ENCODE measurements at places on chromosomes 13 and 19. TPM values are rescaled to one million over a fixed set of nuclear protein-coding genes. Genes with fewer than 3 reads are reported as not detected.

Gene ZNF564
- 39.5 TPM for total RNA-seq

DNA sequence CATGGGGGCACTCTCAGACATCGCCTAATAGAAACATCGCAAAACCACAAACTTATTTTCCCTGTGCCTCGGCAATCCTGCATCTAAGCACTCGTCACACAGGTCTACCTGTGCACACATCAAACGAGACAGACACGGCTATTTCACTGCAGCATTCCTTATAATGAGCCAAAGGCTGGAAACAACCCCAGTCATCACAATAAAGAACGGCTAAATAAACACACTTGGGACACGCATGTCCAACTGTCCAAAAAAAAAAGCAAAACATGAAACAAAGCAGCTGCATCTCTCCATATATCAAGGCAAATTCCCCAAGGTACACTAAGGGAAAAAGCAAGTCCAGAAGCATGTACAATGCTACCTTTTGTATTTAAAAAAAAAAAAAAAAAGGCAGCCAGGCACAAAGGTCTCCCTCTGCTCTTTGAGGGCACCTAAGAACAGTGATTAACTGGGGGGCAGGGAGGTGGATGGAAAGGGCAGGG, 27.2 kb upstream of the CCNP start:
- no peak for DNase-seq
- H3K4me3 ChIP-seq, result no peak overlapping the region
- H3K4me1 ChIP-seq, result no peaks in the 10 kb centered on the region
- H3K36me3 ChIP-seq, result peaks cover 75% of the 10 kb centered on the region

Gene ZNF208
- total RNA-seq, result not detected

Gene FCER2
- 1.5 TPM for total RNA-seq

Gene SERP2
- 1.0 TPM for total RNA-seq

Gene OR7A5
- not detected for total RNA-seq

Gene ELAVL3
- not detected for total RNA-seq

GRCh38 chr19:44190020-44190419, 22.3 kb upstream of the ZNF227 start:
- DNase-seq, result no peak
- H3K27ac ChIP-seq, result no peak overlapping the region
- H3K4me3 ChIP-seq, result no peak overlapping the region
- H3K4me1 ChIP-seq, result no peaks in the 10 kb centered on the region

DNA sequence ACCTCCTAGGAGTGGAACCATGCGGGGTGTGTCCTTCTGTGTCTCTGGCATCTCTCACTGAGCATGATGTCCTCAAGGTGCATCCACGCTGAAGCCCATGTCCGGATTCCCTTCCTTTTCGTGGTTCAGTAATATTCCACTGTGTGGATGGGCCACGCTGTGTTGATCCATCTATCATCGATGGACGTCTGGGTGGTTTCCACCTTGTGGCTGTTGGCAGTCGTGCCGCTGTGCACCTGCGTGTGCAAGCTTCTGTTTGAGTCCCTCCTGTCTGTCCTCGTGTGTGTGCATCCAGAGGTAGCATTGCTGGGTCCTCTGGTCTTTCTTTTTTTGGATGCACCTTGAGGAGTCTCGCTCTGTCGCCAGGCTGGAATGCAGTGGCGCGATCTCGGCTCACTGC, 11.2 kb upstream of the GNA15 start:
- no peak for DNase-seq
- no peaks in the 10 kb centered on the region for H3K4me1 ChIP-seq
- H3K27ac ChIP-seq, result no peak overlapping the region
- H3K36me3 ChIP-seq, result peaks cover 6% of the 10 kb centered on the region

Gene ZNF793
- total RNA-seq, result 19.3 TPM

DNA sequence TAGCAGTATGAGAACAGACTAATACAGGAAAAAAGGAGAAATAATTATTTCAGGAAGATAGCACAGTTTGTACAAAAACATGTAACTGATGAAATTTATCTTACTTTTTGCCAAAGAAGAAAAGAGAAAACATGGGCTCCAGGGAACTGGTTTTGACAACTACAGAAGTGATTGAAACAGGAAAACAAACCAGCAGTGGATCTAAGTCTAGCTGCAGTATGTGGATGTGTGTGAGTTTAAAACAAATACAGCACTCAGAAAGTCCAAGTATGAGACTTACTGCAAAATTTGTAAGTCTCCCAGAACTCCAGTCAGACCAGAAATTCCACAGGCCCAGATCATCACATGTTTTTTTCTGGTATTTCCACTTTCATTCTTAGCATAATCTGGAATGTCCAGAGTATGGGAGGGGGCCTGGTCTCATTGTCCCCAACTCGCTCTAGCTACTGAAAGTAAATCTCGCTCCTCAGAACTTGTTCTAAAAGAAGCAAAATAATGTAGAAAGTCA, 259.5 kb downstream of the NHLRC3 start:
- H3K27ac ChIP-seq, result no peak overlapping the region
- H3K27me3 ChIP-seq, result no peaks in the 10 kb centered on the region
- no peaks in the 10 kb centered on the region for H3K36me3 ChIP-seq
- no peak overlapping the region for H3K4me3 ChIP-seq

DNA sequence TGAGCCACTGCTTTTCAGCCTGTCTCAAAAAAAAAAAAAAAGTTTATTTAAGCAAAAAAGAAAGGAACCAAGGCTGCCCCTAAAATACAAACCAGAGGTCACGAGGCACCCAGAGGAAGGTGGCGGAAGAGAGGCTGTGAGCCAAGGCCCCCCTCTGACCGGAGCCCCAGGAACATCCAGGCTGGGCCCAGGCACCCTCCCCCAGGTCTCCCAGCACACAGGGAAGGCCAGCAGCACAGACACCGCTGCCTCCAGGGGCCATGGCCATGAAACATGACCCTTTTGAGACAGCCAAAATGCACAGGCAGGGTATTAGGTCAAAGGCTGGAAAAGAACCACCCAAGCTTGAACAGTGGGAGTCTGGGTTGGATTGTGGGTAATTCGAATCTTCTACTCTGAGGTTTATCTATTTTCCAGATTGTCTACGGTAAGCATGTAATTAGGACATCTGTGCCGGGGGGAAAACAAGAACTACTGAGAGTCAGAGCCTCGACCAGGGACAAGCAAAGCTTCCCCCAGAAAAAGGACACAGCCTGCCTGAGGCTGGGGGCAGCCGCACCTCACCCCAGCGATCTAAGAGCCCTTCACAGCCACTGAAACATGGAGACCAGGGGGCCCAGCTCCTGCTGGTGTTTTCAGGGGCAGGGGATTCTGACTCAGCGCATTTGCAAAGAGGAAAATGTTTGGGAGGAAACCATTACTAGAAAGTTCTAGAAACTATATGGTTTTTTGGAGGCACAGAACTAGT, 8.4 kb downstream of the PEX11G start:
- H3K27ac ChIP-seq, result no peak overlapping the region
- H3K27me3 ChIP-seq, result no peaks in the 10 kb centered on the region
- no peak for DNase-seq
- H3K36me3 ChIP-seq, result no peaks in the 10 kb centered on the region
- H3K4me3 ChIP-seq, result no peak overlapping the region

GRCh38 chr19:51122112-51122981, 2.4 kb upstream of the SIGLEC9 start:
- H3K36me3 ChIP-seq, result no peaks in the 10 kb centered on the region
- no peak overlapping the region for H3K4me3 ChIP-seq
- H3K27ac ChIP-seq, result peak overlapping the region; percentile 81
- peaks cover 43% of the 10 kb centered on the region for H3K27me3 ChIP-seq
- H3K4me1 ChIP-seq, result peaks cover 7% of the 10 kb centered on the region
- DNase-seq, result no peak

DNA sequence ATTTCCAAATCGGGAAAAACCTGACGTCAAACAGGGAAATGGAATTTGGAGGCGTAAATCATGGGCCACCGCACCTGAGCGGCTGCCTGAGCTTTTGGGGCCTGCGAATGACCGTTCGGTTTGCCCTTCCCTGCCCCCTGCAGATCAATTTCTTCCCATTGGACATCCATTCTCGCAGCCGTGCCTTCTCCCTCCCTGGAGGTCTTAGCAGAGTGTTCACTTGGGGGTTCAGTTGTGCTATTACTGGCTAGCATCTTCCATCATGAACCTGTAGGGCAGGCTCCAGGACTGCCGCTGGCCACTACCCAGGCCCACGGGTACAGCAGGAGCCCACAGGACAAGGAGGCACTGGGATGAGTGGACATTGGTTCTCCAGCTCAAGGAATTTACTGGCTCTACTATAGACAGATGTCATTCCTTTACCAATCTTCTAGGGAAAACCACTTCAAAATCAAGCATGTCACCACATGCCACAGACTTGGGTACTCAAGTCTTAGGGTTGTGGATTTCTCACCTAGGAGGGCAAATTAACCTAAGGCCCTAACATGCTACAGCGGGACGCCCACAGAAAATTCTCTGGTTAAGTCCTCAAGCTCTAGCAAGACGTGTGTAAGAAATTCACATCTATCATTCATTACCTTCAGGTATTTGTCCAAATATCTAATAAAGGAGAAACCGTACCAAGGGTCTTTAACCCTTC, 75.5 kb downstream of the COL4A1 start:
- no peak for DNase-seq
- no peak overlapping the region for H3K27ac ChIP-seq
- H3K4me1 ChIP-seq, result peaks cover under 1% of the 10 kb centered on the region

Gene NRTN
- not detected for total RNA-seq

DNA sequence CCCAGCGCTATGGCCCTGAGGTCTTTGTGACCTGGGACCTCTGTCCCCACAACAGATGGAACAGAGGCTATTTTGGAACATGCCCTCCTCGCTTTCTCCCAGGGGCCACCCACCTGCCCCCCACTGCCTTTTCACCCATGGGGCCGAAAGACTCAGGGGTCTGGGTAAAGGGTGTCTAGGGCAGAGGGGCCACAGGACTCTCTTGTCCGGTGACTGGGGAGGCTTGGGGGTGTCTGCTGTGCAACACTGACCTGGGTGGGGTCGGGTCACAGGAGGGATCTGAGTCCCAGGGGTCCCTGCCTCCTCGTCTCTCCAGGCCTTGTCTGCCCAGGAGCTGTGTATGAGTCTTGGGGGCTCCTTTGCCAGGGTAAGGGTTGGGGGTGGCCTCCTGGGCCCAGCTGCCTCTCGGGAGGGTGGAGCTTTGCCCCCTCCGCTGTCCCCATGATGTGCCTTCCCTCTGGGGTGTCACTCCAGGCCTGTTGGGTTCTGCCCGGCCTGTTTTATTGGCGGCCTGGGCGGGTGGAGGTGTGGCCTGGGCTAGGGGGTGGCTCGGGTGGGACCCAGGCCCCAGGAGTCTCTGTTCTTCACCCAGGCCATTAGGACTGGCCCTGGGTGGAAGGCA, 2.1 kb downstream of the ARID3A start:
- H3K27ac ChIP-seq, result peak overlapping the region; percentile 89
- H3K4me1 ChIP-seq, result peaks cover 40% of the 10 kb centered on the region
- no peaks in the 10 kb centered on the region for H3K27me3 ChIP-seq
- H3K36me3 ChIP-seq, result peaks cover 18% of the 10 kb centered on the region
- no peak for DNase-seq

DNA sequence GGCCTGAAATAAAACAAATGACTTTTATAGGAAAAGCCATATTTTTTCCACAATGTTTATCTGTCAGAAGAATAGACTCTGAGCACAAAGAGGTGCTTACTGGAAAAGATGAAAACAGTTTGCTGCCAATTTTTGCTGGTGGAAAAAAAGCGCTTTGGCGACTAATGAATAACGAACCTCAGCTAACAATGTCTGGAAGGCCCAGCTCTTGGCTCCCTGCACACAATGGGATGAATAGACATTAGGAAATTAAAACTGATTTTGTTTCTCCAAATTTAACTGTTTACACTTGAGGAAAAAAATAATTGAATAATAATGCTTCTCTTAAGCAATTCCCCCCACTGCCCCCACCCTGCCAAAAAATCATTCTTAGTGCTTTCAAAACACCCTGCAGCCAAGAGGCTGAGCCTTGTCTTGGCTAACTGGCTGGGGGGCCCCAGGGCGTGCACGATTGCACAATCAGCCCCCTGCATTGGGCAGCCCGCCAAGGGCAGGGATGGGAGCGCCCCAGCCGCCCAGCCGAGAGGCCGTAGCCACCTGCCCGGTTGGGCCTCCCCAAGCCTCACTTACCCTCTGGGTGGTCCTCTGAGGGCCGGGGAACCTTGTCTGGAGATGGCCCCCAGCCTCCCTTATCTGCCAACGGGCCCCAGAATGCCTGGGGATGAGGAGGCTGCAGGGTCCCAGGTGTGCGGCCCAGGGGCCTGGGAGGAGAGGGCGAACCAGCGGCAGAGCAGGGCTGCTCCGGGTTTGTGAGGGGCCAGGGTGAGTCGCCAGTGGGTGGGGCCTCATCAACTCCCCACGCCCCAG, 16.8 kb downstream of the CEBPG start:
- no peaks in the 10 kb centered on the region for H3K27me3 ChIP-seq
- H3K4me1 ChIP-seq, result peaks cover 46% of the 10 kb centered on the region
- DNase-seq, result no peak
- H3K36me3 ChIP-seq, result peaks cover 32% of the 10 kb centered on the region
- no peak overlapping the region for H3K4me3 ChIP-seq

Gene CCDC169
- total RNA-seq, result 1.8 TPM

GRCh38 chr13:100733261-100733660, 58.7 kb upstream of the TMTC4 start:
- no peak overlapping the region for H3K27ac ChIP-seq
- no peak overlapping the region for H3K4me3 ChIP-seq
- H3K36me3 ChIP-seq, result no peaks in the 10 kb centered on the region
- DNase-seq, result no peak
- no peaks in the 10 kb centered on the region for H3K27me3 ChIP-seq

- H3K4me1 ChIP-seq, result no peaks in the 10 kb centered on the region
- H3K27ac ChIP-seq, result peak overlapping the region; percentile 40
- no peaks in the 10 kb centered on the region for H3K27me3 ChIP-seq
- no peak overlapping the region for H3K4me3 ChIP-seq
- DNase-seq, result no peak
- no peaks in the 10 kb centered on the region for H3K36me3 ChIP-seq
These were observed 19.4 kb downstream of the PLVAP start for GRCh38 chr19:17357724-17358123.

- no peaks in the 10 kb centered on the region for H3K4me1 ChIP-seq
- no peaks in the 10 kb centered on the region for H3K27me3 ChIP-seq
- no peak overlapping the region for H3K27ac ChIP-seq
- DNase-seq, result no peak
These were observed 65.8 kb downstream of the FREM2 start for GRCh38 chr13:38752686-38753085.

DNA sequence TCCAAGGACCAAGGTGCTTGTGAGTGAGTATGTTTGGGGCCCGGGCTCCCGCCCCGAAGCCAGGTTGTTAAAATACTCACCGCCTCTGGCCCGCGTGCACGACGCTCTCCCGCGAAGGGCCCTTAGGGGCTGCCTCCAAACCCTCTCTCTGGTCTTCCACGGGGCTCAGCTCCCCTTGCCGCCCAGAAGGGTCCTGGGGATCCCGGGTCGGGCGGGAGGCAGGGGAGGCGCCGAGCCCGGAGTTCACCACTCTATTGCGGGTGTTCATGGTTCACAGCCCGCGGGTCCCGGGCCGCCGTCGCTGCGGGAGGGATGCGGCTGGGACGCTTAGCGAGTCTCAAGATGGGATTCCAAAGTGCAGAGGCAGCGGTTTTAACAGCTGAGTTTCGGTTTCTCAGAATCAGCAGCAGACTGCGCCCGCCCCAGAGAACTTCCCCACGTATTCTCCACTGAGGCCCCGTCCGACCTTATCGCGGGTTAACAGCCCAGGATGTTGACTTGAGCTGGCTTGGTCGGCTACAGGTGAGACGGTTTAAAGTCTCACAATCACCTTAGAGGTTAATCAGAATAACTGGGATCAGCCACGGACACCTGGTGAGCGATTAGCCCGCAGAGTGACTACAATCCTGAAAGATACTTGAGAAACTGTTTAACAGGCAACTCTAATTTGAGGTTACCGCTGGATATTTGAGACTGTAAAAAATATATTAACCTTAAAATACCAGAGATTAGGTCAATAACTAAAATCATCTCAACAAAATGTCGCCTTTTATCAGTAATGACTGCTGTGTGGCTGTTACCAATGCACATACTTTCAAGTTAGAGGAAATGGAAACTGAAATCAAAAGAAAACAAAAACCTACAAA, at the start of gene EPSTI1:
Gene EPSTI1, minus strand, starts transcription at position 344 of the 866 bp plus-strand sequence. Its CDS starts 76 bp downstream, at position 268.
- peaks cover 25% of the 10 kb centered on the region for H3K4me1 ChIP-seq
- peak within 1 kb of the TSS; percentile 98 for H3K27ac ChIP-seq
- H3K36me3 ChIP-seq, result no peaks in the 10 kb centered on the region
- peak within 1 kb of the TSS; percentile 63 for H3K4me3 ChIP-seq
- peak; percentile 90 for DNase-seq

Gene PROZ
- not detected for total RNA-seq
